ENCODE measurements at places on chromosomes 7 and 10. TPM values are rescaled to one million over a fixed set of nuclear protein-coding genes. Genes with fewer than 3 reads are reported as not detected.

DNA sequence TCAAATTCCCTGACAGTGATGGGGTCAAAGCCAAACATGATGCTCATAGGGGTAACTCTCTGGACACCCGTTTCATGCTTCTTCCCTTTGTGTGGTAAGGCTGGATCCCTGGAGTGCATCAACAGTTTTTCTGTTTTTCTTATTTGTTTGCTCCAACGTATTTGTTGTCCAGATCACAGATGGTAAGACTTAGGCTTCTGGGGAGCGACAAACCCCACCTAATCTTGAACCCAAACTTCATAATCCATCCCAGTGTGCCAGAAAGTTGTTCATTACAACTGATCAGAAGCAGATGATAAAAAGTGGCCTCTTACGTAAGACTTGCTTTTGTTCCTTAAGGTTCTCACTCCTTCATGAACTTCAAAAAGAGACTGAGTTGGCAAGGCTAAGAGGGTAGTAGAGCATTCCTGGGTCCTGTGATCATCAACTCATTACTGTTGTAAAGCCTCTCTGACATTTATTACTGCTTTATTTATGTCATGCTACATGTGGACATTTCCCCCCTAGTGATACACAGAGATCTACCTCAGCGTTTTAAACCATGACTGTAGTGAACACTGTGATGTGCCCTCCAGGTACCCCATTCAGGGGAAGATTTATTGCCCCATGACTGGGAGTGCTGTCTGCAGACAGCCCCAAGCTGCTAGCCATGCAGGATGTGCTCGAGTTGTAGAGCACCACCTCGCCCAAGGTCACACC lies 125.6 kb downstream of the CCDC71L start:
- H3K27me3 ChIP-seq: no peaks in the 10 kb centered on the region
- no peaks in the 10 kb centered on the region for H3K4me1 ChIP-seq
- DNase-seq: no peak
- H3K27ac ChIP-seq: no peak overlapping the region

CHAT gene
- total RNA-seq: not detected

DNA sequence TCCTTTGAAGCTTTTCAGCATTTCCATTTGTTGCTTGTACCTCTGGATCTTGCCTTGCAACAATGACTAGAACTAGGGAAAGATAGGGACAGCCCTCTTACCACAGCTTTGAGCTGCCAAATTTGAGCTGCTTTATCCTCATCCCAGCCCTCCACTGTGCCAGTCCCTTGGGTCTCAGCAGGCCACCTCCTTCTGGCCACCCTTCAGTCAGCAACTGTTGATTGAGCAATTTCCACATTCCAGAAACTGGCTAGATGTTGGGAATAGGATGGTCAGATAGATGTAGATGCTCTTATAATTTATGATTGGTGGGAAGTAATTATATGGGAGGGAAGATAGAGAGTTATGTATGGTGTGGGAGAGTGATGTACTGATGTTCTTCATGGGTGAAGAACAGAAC lies 100.1 kb downstream of the ST7 start:
- no peak overlapping the region for H3K4me3 ChIP-seq
- no peak overlapping the region for H3K27ac ChIP-seq
- peaks cover 3% of the 10 kb centered on the region for H3K4me1 ChIP-seq
- H3K36me3 ChIP-seq: no peaks in the 10 kb centered on the region
- H3K27me3 ChIP-seq: no peaks in the 10 kb centered on the region

DNA sequence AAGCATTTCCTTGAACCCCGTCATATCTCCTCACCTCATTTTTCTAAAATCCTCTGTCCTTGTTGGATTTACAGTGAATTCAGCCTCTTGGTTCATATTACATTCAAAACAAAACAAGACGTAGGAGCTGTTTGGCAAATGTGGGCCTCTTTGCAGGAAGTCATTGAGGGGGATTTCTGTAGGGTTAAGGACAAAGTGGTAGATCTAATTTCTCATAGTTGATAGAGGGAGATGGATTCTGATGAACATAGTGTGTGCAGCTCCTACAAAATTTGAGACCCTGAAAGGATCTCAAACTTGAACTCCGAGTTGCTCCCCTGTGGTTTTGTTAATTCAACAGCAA lies 682 bp downstream of the TBXAS1 start:
- peak overlapping the region; percentile 42 for H3K4me3 ChIP-seq
- no peak for DNase-seq
- no peaks in the 10 kb centered on the region for H3K36me3 ChIP-seq
- peaks cover 5% of the 10 kb centered on the region for H3K4me1 ChIP-seq
- H3K27me3 ChIP-seq: peaks cover 6% of the 10 kb centered on the region
- peak overlapping the region; percentile 83 for H3K27ac ChIP-seq

GNGT1 gene
- total RNA-seq: not detected

LHFPL3 gene
- total RNA-seq: 0.70 TPM

DNA sequence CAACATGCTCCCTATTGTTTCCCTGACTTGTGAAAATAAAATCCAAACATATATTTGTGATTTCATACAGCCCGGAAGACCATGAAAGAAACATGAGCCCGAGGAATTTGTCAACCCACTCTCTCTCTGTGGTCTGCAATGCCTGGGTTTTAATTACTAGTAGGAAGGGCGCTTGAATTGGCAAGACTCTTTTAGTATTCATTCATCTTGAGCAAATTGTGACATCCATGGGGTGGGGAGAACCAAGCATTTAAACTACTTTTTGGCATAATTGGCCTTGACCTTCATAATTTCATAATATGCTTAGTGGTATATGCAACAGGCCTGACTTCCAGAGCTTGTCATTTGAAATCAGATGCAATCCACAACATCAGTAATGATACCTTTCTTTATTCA lies 142.4 kb upstream of the BMPER start:
- DNase-seq: no peak
- no peaks in the 10 kb centered on the region for H3K36me3 ChIP-seq
- no peaks in the 10 kb centered on the region for H3K27me3 ChIP-seq
- H3K27ac ChIP-seq: no peak overlapping the region

GRCh38 chr7:22179442-22179879 lies 177.5 kb downstream of the RAPGEF5 start:
- no peak for DNase-seq
- H3K27ac ChIP-seq: no peak overlapping the region
- H3K4me1 ChIP-seq: peaks cover 2% of the 10 kb centered on the region
- H3K27me3 ChIP-seq: no peaks in the 10 kb centered on the region
- no peak overlapping the region for H3K4me3 ChIP-seq

All from spleen (tissue), 13 donors.